SK-MEL-5 (cell line): ENCODE measurements at places on chromosomes 3 and 15. TPM values are rescaled to one million over a fixed set of nuclear protein-coding genes. Genes with fewer than 3 reads are reported as not detected.

Gene ZBTB11
- 21.7 and 22.9 TPM in 2 replicates for total RNA-seq

Gene C3orf80
- total RNA-seq, result 0.21 and 0.40 TPM in 2 replicates

Gene ILDR1
- total RNA-seq, result not detected in 2 replicates

Gene CEMIP
- total RNA-seq, result 6.3 and 7.0 TPM in 2 replicates

Gene SYNPR
- total RNA-seq, result not detected in 2 replicates

Gene TLR9
- not detected in 2 replicates for total RNA-seq

Gene ST3GAL6
- 254 and 271 TPM in 2 replicates for total RNA-seq

Gene SH3GL3
- total RNA-seq, result not detected in 2 replicates

Gene UBE2E2
- 25.8 and 33.3 TPM in 2 replicates for total RNA-seq

Gene ARGFX
- not detected in 2 replicates for total RNA-seq

Gene CHRNB4
- total RNA-seq, result 0.05 and 0.08 TPM in 2 replicates

Gene SAMD7
- not detected in 2 replicates for total RNA-seq

Gene RBP2
- not detected in 2 replicates for total RNA-seq

Gene NEK10
- total RNA-seq, result 0.32 TPM in 2 replicates

Gene SMCO1
- not detected in 2 replicates for total RNA-seq

Gene THRB
- 0.03 and 0.16 TPM in 2 replicates for total RNA-seq

Gene CCR1
- 0.56 and 1.0 TPM in 2 replicates for total RNA-seq

Gene ABHD2
- 42.8 and 46.7 TPM in 2 replicates for total RNA-seq

Gene TP63
- total RNA-seq, result 0.05 TPM in 1 of 2 replicates, not detected in the other
